AG04450 (cell line): ENCODE measurements at places on chromosomes 4 and X.

GRCh38 chrX:11672213-11672612, 6.5 kb upstream of the ARHGAP6 start:
- no peak for DNase-seq

DNA sequence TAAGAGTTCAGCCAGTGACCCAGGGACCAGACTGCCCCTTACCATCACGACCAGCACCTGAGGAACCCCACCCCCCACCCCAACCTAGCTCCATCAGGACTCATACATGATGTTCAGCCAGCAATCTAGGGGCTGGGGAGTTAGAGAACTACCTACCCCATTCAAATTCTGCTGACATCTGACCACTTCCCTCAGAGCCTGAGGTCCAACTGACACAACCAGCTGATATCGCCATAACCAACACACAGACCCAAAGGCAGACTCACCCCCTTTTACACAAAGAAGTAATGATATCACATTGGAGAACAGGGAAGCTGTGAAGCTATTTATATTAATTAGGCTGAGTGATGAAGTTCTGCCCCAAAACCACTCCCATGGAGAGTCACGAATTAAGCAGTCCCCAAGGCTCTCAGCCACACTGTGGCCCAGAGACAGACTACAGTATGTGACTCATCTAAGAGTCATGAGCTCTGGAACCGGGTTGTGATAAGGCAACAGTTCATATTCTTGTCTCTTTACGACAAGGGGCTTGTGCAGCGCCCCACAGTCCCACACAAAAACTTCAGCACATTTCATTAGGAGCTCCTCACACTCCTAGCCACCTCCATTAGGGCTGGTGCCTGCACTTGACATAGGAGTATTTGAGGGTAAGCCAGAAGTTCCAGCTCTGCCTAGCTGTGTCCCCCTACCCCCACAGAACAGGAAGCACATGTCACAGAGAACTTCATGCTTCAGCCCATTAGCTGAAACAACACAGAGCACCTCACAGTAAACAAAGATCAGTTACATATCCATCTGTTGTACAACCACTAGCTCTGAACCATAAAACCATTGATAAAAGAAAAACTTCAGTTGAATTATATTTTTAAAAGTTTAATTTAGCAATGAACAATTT, 184.7 kb upstream of the ZCCHC13 start:
- DNase-seq: no peak

GRCh38 chr4:174789657-174790056, 39.4 kb downstream of the GLRA3 start:
- no peak for DNase-seq

DNA sequence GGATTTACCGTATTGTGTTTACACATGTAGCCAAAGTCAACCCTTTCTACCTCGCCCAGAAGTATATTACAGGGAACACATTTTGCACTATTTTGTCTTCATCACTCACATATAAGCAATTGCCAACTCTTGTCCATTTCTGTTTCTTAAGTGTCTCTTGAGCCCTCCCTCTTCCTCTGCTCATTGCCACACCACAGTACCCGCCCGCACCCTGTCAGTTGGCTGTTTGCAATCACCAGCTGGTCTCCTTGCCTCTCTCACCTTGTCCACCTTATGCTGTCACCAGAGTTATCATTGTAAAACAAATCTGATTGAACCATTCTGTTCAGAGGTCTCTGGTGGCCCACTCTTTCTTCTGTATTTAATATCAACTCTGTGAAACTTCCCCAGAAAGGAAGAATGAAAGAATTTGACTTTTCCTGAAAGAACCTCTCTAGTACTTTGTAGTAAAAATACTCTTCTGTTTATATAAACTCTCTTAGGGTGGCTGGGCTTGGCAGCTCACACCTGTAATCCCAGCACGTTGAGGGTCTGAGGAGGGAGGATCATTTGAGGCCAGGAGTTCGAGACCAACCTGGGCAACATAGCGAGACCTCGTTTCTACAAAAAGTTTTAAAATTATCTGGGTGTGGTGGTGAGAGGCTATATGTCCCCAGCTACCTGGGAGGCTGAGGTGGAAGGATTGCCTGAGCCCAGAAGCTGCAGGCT, 50.2 kb downstream of the ING2 start:
- no peak for DNase-seq
